Transverse colon (tissue), 4 donors: ENCODE measurements at places on chromosomes 2 and 18. TPM values are rescaled to one million over a fixed set of nuclear protein-coding genes. Genes with fewer than 3 reads are reported as not detected.

DNA sequence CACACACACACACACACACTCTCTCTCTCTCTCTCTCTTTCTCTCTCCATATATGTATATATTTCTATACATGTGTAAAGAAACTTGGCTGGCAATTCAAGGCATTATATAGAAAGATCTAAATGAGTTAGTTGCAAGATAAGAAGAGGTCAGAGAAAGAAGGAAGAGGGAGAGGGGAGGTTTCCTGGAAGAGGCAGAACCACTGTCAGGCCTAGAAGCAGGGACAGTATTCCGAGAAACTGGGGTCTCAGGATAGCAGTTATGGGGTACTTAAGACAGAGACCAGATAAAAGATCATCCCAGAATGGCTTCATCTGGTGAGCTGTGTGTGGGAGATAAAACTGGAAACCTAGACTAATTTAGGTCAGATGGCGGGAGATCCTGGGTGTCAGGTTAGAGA lies 180.8 kb downstream of the CAMKMT start:
- H3K27me3 ChIP-seq, result no peaks in the 10 kb centered on the region
- DNase-seq, result no peak
- no peak overlapping the region for H3K4me3 ChIP-seq

DNA sequence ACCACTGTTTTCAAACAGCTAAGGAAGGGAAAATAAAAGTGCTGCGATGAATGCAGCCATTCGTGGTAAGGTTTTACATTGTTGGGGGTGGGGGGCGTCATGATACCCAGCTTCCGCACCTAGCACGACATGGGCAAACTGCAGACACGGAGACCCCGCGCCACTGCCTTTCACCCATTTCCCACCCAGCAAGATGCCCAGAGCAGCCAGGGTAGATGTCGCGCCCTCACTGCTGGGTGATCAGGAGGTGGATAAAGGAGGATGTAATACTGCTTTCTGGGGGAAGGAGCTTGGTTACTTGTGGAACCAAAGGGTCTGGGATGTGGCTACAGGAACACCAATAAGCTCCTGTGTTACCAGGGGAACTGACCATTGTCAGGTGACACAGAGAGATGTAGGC lies 138.4 kb downstream of the ZNF516 start:
- H3K27me3 ChIP-seq, result no peaks in the 10 kb centered on the region
- DNase-seq, result no peak
- no peak overlapping the region for H3K27ac ChIP-seq
- no peaks in the 10 kb centered on the region for H3K4me1 ChIP-seq

GRCh38 chr2:128791985-128792320 lies 473.3 kb upstream of the HS6ST1 start:
- no peaks in the 10 kb centered on the region for H3K4me1 ChIP-seq
- H3K36me3 ChIP-seq, result no peaks in the 10 kb centered on the region
- H3K4me3 ChIP-seq, result no peak overlapping the region
- no peaks in the 10 kb centered on the region for H3K27me3 ChIP-seq
- DNase-seq, result no peak

DNA sequence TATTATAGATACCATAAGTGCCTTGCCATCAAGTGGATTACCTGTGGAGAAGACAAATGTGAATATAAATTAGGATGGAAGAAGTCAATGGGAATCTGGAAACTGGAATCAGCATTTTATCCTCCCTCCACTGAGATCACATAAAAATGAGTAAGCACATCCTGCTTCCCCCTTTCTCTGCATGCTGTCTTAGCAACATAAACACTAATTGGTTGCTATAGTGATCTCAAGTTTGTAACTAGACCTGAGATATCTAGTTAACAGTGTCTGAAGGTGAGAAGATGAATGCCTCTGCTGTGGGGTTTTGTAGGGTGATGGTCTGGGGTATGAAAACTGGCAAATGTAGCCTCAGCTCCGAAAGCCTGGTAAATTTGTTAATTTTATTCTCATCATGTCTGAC lies 1357.5 kb upstream of the CELF4 start:
- DNase-seq, result no peak
- no peaks in the 10 kb centered on the region for H3K4me1 ChIP-seq
- no peak overlapping the region for H3K4me3 ChIP-seq
- H3K36me3 ChIP-seq, result no peaks in the 10 kb centered on the region
- no peaks in the 10 kb centered on the region for H3K27me3 ChIP-seq

DNA sequence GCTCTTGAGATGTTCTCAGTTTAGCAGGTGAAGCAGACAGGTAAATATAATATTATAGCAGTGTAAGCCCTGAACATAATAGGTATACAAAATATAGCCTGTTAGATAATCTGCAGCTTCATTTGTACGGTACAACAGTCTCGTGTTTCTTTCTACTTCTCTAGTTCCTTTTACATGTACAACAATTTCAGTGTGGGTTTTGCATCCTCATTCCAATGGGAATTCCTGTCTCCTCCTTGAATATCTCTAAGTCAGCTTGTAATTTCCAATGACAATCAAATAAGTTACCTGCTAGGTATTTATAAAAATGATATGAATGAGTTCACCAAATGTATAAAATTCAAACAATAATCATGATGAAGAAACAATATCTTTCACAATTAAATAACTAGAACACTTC lies 330.0 kb upstream of the RND3 start:
- no peaks in the 10 kb centered on the region for H3K4me1 ChIP-seq
- no peaks in the 10 kb centered on the region for H3K27me3 ChIP-seq

- H3K27me3 ChIP-seq, result no peaks in the 10 kb centered on the region
- DNase-seq, result no peak
- peak overlapping the region; percentile 2 for H3K27ac ChIP-seq
- peaks cover 16% of the 10 kb centered on the region for H3K4me1 ChIP-seq
These were observed 2.5 kb downstream of the SP100 start for GRCh38 chr2:230418341-230419016.

GRCh38 chr2:211623096-211623495 lies 915.5 kb downstream of the ERBB4 start:
- no peaks in the 10 kb centered on the region for H3K4me1 ChIP-seq
- DNase-seq, result no peak
- H3K27ac ChIP-seq, result no peak overlapping the region

Gene GKN2
- total RNA-seq, result not detected

Gene SNORC
- total RNA-seq, result 13.9 TPM

Gene HOXD13
- total RNA-seq, result 0.32 TPM
